Naive thymus-derived CD4-positive, alpha-beta T cell (primary cell): ENCODE measurements at places on chromosomes 7 and 10.

DNA sequence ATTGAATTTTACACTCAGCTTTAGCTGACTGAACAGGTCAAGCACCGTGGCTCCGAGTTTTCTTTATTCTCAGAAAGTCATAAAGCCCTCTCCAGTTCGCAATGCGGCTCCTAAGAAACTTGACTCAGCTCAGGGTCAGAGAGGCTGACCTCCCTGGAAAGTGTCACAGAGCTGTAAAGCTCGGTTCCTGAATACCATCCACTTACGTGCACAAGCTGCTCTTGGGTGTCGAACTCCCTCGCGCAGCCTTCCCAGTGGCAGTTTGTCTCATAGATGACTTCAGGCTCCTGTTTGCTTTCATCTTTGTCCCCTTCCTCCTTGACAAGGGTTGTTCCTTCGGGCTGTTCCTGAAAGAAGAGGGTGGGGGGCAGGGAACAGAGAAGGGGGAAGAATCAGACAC is 213.7 kb downstream of the GLI3 start:
- no peak overlapping the region for H3K27ac ChIP-seq
- H3K36me3 ChIP-seq, result no peaks in the 10 kb centered on the region
- no peak for DNase-seq
- H3K4me3 ChIP-seq, result no peak overlapping the region

DNA sequence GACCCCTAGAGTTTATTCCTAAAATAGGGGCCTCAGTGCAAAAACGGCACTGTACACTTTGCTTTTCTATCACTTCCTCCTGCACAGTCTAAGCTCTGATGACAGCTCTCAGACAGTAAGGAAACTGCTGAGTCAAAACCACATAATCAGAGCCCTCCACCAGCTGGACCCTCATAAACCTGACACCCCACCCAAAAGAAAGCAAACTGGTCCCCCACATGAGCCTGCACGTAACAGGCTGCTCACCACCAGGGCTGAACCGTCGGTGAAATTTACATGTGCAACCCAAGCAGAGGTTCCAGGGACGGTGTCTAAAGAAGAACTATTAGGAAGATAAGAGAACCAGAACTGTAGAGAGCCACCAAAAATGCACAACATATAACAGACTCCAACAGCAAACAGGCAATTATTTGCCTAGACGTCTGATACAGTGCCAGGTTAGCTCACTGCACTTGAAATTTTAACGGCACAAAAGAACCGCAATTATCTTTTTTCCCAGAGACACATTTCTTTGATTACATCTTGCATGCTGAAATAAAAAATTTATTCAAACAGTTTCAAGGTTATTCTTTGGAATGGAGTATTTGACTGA is 19.6 kb downstream of the SGMS1 start:
- no peaks in the 10 kb centered on the region for H3K27me3 ChIP-seq
- no peak overlapping the region for H3K27ac ChIP-seq
- H3K4me1 ChIP-seq, result peaks cover 30% of the 10 kb centered on the region

GRCh38 chr10:15141136-15142054 is 27.1 kb downstream of the NMT2 start:
- H3K4me1 ChIP-seq, result peaks cover 20% of the 10 kb centered on the region
- H3K27ac ChIP-seq, result no peak overlapping the region
- peak; percentile 31 for DNase-seq
- no peaks in the 10 kb centered on the region for H3K27me3 ChIP-seq

DNA sequence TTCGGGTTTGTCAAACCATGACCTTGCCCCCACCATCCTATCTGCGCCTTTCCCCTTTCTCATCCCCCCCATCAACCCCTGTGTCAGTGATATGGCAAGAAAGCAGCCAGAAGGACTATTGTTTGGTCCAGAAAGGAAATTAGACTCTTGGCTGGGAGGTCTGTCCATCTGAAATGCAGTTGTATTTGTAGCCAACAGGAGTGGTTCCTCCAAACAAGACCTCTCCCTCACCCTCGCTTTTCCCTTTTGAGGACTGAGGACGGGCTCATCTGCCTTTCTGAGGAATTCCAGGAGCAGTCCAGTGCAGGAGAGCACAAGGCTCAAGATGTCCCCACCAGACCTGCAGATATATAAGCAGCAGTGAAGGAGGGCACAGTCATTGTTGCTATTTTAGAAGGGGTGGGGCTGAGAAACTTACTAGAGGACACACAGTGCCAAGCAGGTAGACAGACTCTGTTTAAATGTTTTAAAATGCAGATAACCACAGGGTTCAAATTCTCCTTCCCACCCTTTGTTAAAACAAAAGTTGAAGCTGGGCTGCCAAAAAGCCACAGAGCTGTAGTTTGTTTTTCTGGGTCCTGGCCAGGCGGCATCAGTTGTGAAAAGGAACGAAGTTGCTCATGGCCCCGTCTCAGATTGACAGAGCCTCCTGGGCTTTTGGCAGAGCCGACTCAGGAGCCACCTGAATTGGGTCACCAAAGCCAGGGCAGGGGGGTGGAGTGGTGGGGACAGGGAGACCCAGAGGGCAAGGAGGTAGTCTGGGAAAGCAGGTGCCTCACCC is 37.3 kb downstream of the CYP17A1 start:
- peaks cover 19% of the 10 kb centered on the region for H3K36me3 ChIP-seq
- DNase-seq, result no peak
- peaks cover 24% of the 10 kb centered on the region for H3K4me1 ChIP-seq
- no peak overlapping the region for H3K4me3 ChIP-seq
